ENCODE measurements at places on chromosomes 16 and 17.

DNA sequence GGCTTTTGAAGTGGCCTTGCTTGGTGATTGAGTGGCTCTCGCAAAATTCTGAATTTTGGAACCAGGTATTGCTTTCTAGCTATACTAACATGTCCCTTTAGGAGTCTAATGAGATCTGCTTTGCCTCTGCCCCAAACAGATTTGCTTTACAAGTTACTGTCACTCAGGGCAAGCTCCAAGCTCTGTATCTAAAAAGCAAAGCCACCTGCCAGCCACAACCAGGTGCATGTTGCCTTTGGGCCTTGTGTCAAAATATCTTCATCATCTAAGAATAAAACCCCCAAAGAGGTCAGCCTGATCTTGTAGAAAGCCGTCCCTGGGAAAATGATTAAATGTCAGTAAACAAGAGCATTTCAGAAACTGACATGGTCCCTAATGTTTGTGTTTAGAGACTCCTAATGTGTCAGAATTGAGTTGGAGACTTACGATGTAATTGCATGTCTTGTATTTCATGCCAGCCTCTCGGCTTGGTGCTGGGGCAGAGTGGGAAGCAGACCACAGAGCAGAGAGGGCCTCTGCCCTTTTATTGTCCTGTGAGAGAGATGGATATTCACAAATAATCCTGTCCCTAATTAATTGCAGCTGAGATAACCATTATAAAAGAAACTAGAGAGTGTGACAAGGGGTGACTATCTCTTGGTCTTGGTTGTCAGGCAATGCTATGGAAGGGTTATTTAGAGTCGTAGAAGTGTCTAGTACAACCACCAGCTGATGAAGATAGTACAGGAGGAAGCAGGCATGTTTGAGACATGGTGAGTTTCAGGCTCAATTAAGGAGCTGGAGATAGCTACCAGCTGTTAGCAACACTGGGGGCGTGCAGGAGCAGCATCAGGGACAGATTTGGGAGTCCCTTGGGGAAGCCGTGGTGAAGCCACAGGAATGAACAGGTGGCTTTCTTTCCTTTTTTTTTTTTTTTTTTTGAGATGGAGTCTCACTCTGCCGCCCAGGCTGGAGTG is 90.7 kb downstream of the PITPNC1 start:
- no peak for DNase-seq

- DNase-seq, result peak; percentile 95
Observed at GRCh38 chr17:64006361-64007088, 8.4 kb downstream of the PRR29 start.

- DNase-seq, result no peak
Observed at GRCh38 chr17:10775058-10775457, 28.8 kb downstream of the TMEM238L start.

- DNase-seq, result no peak
Observed at GRCh38 chr17:29146369-29146972, 33.7 kb downstream of the MYO18A start.

GRCh38 chr16:90022209-90023077 is 3.2 kb upstream of the DBNDD1 start:
- DNase-seq, result peak; percentile 84

DNA sequence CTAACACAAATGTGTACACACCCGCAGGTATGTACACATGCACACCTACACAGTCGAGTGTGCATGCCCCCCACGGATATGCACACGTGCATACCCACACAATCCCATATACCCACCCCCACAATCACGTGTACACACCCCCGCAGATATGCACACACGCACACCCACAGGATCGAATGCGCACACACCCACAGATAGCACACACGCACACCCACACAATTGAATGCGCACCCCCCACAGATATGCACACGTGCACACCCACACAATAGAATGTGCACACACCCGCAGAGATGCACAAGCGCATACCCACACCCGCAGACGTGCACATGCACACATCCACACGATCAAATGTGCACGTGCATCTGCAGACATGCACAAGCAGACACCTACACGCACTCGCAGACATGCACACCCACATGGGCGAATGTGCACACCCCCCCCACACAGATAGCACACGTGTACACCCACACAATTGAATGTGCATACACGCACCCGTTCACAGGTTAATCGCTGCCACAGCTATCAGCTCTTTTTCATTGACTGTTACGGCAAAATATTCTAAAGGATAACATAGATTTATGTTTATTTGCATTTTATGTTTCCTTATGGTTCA is 10.8 kb downstream of the ZNF750 start:
- no peak for DNase-seq

- no peak for DNase-seq
Observed at GRCh38 chr17:39737760-39738567, at the start of gene GRB7. Gene GRB7 (plus strand): TSS chr17:39737938. CDS start chr17:39742302, 4,364 bp downstream.

GRCh38 chr17:4221899-4222659 is 41.7 kb downstream of the ANKFY1 start:
- DNase-seq, result no peak

DNA sequence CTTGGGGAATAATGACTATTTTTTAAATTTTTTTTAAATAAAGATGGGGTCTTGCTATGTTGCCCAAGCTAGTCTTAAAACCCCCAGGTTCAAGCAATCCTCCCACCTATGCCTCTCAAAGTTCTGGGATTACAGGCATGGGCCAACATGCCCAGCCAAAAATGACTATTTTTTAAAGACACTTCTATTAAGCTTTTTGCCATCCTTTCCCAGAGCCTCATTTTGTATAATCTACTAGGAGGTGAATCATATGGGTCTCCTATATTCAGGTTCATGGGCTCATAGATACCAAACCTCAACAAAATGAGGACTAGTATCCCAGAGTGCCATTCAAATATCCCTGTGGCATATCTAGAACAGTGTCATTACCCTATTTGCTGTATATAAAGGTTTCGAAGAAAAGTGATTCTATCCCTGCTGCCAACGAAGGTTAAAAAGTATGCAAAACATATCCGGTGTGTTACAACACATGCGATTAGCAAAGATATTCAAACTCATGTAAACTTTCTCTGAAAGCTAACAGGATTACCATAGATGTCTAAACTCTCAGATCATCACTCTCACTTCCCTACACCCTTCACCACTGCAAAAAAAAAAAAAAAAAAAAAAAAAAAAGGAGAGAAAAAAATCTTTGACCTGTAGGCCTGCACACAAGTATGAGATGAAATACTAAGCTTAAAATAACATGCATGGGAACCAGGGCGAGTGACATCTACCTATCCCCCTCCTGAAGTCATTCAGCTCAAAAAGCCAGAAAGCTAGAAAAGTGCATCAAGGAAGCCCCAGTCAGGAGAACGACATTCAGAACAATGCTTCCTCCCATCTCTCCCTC is 23.5 kb downstream of the XPO6 start:
- no peak for DNase-seq

DNA sequence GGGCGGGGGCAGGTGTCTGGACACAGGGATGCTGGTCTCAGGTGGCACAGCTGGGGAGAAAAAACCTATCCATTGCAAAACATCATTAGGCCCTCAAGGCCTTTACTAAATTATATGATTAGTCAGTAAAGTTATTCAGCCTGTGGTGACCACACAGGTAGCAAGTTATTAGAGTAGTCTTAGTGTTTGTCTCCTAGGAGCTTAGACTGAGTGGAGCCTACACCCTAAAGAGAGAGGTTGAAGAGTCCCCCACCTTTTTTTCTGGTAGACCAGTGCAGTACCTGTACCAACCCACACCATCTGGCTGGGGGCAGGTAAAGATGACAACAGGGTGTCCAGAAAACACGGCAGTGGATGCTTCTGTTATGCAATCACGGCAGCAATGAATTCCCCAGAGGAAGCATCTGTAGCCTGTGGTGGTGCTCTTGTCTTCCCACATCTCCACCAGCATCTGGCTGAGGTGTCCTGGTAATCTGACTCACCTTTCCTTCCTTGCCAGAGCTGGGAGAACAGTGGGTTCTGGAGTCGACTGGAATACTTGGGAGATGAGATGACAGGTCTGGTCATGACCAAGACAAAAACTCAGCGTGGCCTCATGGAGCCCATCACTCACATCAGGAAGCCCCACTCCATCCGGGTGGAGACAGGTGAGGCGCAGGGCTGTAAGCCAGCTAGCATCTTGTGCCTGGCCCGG is 11.0 kb downstream of the MYCBPAP start:
- peak; percentile 64 for DNase-seq

- DNase-seq, result no peak
Observed at GRCh38 chr17:49588726-49589576, 13.3 kb downstream of the NXPH3 start.

- DNase-seq, result no peak
Observed at GRCh38 chr17:73491648-73492047, 152.6 kb downstream of the SDK2 start.

GRCh38 chr16:49366669-49367068 is 6.9 kb upstream of the C16orf78 start:
- DNase-seq, result no peak

- DNase-seq, result peak; percentile 67
Observed at GRCh38 chr17:17682737-17683680, 1.8 kb downstream of the RAI1 start.

- no peak for DNase-seq
Observed at GRCh38 chr16:80692270-80692669, 112.1 kb downstream of the CDYL2 start.

Data from kidney capillary endothelial cell (primary cell).